ENCODE measurements at places on chromosomes 3 and 15.

GRCh38 chr3:171267104-171267503 is 193.1 kb downstream of the TNIK start:
- no peak for DNase-seq

DNA sequence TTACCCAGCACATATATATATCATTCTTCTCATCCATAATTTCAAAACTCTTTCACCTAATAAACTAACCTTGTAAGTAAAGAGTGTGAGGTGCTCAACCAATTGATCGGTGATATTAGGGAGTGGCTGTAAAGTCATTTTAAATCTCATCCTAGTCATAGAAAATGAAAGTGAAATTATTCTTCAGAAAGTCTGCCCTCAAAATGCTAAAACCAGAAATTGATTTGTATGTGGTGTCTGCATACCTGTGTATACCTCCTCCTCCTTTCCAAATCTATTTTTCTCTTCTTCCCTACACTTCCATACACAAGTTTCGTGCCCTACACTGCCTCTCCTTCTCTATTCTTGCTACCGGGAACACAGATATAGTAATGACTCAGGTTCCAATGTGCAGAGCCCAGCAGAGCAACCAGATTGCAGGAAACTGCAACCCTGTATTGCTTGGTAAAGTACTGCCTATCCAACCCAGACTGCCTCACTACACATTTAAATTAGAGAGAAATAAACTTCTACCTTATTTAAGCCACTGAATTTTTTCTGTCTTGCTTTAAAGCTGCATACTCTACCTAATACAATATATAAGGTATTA is 7.4 kb upstream of the TBC1D5 start:
- no peak for DNase-seq

GRCh38 chr3:64539451-64540196 is 148.2 kb downstream of the ADAMTS9 start:
- no peak for DNase-seq

- no peak for DNase-seq
Measured at GRCh38 chr3:14157951-14158350, 20.4 kb downstream of the XPC start.

DNA sequence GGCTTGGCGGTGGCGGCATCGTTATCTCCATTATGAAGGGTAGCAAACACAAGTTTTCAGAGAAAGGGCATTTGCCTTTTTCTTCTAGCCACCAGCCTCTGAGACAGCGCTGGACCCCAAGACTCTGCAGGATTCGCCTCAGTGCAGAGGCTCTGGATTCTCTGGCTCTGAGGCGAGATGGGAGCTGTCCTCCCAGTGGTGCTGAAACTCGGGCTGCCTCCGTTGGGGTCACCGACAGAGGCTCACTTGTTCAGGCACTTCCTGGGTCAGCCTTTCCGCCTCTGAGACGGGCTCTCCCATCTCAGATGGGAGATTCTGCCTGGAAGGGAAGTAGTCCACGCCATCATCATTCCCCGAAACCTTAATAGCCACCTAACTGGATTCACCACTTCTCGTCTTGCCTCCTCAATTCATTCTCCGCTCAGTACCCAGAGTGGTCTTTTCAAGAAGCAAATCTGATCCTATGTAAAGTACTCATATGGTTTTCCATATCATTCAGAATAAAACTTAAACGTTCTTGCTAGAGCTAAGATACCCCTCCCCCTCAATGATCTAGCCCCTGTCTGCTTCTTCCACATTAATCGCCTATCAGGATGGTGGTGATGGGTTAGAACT is 76.9 kb downstream of the RHCG start:
- DNase-seq: no peak

DNA sequence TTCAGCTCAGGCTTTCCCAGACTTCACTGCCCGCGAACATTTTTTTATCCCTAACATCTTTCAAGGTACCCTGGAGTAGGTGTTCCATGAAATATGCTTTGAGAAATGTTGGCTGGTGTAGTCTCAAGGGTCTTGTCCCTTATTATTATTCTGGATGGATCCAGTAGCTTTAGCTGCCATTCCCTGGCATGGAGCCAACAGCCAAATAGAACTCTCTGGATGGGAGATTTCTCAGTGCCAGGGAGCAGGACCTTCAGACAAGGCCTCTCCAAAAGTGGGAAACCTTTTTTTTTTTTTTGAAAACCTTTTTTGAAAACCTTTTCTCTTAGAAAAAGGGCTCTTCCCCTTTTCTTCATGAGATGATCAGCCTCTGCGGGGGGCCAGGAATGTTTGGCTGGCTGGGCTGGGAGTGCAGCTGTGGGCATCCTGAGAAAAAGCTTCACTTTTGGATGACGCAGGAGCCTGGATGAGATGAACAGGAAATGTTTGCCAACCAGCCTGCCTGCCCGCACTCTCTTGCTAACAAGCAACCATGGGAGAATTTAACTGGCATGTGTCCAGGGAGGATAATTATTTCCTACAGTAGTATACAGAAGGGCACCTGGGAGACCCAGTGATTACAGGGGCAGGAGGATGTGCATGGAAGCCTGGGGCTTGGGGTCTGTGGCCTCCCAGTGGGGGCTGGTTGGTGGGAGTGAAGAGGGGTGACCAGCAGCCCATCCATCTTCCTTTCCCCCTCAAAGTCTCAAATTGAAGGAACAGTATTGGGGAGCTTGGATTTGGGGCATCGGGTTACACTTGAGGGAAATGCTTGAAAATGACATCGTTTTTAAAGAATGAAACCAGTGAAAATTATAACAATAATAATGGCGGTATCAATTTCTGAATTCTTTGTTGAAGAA is 109.1 kb upstream of the LRIG1 start:
- no peak for DNase-seq

- no peak for DNase-seq
Measured at GRCh38 chr3:171672538-171672937, 137.7 kb downstream of the PLD1 start.

DNA sequence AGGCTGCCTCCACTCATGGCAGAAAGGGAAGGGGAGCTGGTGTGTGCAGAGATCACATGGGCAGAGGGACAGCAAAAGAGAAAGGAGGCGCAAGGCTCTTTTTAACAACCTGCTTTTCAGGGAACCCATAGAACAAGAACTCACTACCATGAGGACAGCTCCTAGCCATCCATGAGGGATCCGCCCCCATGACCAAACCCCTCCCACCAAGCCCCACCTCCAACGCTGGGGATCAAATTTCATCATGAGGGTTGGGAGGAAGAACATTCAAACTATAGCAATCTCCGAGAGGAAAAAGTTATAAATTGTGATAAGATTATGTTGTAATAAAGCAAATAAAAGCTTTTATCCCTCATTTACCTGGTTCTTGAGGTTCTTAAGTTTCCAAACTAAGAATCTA is 84.7 kb upstream of the LMCD1 start:
- DNase-seq: no peak

DNA sequence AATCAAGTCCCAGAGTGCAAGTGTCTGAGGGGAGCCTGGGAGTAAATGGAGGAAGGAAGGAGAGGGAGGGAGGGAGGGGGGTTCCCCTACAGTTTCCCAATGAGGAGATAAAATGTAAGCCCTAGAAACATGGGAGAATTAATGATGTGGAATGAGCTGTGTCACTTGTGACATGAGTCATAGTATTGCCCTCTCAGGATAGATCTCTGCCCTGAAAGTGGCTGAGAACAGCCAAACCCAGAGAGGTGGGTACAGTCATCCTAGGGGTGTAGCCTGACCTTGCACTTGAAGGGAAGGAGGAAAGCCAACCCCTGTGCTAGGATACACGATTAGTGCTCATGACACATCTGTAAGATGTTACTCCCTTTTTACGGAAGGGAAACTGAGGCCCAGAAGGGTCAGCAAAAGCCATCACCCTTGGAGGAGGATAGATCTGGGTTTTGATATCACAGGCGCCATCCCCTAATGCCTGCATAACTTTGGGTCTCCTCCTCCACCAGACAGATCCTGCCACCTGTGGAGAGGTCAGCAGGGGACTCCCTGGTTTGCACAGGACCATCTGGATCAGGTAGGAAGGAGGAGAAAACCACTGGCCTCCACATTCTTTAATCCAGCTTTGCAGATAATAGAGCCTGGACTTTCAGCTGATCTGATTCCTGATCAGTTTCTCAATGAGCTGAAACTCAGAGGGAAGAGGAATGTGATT is 23.1 kb upstream of the USP3 start:
- no peak for DNase-seq

GRCh38 chr15:101535170-101535902 is 45.8 kb upstream of the PCSK6 start:
- DNase-seq: no peak

- DNase-seq: no peak
Measured at GRCh38 chr3:152321200-152321954, 52.6 kb downstream of the MBNL1 start.

DNA sequence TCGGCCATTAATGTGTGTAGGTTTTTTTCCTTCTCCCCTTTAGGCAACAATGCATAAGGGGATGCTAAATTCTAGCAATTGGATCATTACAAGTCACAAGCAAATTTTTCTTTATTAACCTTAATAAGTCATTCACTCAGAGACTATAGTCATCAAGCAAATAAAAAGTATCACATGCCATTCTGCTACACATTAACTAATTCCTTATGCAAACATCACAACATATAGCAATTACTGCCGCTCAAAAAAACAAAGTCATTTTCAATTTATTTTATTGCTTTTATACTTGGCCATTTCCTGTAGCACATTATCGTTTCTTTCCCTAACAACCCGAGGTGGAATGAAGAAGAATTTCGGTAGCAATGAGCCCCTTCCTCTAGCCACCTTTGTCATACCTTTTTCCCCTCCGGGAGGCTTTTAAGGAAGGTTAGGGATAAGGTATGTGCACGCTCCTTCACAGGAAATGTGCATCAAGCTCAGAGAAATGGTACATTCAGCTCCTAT is 421.2 kb downstream of the TIGIT start:
- no peak for DNase-seq

DNA sequence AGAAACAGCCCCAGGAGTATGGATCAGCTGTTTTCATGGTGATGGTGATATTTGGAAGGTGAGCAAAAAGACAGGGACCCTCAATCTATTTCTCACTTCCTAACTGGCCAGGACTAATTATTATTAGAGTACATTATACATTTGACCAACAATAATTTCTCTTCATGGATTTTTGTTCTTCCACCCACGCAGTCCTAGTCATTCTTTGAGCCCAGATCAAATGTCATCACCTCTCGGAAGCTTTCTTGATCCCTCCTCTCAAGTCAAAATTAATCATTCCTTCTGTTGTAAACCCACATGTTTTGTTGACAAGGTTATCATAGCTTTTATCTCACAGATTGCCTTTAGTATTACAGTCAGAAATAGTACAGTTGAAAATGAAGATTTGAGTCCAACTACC is 29.2 kb upstream of the PRICKLE2 start:
- DNase-seq: no peak

DNA sequence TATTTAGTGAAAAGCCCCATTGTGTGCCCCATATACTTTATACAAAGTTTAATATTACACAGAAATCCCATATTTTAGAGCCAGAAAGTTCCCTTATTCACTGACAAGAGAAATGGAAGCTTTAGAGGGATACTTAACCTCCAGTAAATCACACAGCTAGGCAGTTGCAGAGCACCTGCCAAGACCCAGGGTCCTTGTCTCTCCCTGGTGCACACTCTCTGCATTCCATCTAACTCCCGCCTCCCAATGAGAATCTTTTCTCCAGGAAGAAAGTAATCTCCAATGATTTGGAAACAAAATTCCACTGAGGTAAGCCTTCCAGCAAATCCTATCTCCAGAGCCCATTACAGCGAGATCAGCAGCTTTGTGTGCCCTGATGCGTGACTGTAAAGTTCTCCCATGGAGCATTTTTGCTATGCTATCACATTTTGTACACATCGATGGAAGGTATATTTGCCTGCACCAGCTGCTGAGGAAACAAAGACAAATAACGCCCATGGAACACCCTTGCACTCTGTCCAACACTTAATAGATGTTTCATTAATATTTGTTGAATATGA is 41.4 kb downstream of the ULK4 start:
- DNase-seq: no peak

- DNase-seq: no peak
Measured at GRCh38 chr3:77055841-77056341, 16.0 kb downstream of the ROBO2 start.

- DNase-seq: no peak
Measured at GRCh38 chr3:13353936-13354542, 66.1 kb downstream of the NUP210 start.

DNA sequence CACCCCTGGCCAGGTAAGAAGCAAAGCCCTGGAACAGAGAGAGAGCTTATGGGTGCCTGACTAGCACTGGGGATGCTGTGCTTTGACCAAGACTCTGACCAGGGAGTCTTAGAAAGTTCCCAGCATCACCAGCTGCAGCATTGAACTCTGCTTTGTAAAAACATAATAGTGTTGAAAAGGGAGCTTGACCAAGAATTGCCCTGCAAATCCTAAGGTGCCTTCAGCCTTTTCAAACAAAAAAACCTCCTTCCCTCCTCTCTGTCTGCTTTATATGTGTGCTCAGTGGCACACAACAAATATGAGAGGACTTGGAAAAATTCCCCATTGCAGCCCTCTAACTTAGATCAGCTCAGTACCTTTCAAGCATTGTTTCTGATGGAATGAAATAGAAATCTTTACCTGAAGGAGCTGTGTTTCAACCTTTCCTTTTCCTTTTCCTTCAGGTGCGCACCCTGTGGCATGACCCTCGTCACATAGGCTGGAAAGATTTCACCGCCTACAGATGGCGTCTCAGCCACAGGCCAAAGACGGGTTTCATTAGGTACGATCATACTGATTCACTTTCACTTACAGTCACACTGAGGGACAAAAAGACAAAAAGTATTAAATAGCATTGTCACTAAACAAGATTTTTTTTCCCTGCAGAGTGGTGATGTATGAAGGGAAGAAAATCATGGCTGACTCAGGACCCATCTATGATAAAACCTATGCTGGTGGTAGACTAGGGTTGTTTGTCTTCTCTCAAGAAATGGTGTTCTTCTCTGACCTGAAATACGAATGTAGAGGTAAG is 13.0 kb downstream of the THBS1 start:
- no peak for DNase-seq

DNA sequence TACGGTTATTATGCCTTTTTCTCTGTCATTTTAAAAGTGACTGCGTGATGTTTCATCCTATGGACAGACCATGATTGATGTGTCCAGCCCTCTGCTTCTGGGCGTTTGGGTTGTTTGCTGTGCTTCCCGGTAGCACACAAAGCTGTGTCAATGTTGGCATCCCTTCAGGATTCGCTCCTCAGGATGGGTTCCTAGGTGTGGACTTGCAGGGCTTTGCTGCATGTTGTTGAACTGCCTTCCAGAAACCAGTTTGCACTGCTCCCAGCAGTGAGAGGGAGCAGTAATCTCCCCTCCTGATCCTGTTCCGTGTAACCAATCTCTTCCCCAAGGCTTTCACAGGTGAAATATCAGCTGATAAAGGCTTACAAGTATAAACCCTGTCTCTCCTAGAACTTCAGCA is 787 bp downstream of the TRPM1 start:
- DNase-seq: no peak

All from NK-92 treated with Interleukin-12 subunit alpha and Interleukin-12 subunit beta, amount 100 ng/mL, for 24 hours (cell line).